ENCODE measurements at places on chromosomes 7 and 10.

GRCh38 chr10:30719832-30720231, 90.3 kb upstream of the LYZL2 start:
- no peak for DNase-seq

DNA sequence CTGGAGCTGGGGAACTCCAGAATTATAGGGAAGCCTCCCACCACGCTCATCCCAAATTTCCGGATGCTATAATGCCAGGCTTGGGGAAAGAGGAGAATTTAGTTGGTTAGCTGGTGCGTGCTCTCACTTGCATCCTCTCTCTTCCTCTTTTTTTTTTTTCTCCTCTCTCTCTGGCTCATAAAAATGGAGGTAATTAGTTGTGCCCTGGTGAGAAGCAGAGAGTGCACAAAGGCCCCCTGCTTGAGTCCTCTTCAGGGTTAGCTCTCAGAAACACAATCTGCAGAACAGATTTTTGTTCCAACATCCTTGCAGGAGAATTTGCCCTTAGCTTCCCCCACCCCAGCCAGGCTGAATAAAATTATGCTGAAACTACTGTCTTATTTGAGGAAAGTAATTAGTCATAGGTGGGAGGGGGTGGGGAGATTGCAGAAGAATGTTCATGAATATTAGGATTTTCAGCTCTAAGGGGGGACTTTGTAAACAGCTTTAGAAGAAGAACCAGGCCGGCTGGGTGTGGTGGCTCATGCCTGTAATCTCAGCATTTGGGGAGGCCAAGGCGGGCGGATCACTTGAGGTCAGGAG, 7.6 kb downstream of the SERPINE1 start:
- no peak for DNase-seq

DNA sequence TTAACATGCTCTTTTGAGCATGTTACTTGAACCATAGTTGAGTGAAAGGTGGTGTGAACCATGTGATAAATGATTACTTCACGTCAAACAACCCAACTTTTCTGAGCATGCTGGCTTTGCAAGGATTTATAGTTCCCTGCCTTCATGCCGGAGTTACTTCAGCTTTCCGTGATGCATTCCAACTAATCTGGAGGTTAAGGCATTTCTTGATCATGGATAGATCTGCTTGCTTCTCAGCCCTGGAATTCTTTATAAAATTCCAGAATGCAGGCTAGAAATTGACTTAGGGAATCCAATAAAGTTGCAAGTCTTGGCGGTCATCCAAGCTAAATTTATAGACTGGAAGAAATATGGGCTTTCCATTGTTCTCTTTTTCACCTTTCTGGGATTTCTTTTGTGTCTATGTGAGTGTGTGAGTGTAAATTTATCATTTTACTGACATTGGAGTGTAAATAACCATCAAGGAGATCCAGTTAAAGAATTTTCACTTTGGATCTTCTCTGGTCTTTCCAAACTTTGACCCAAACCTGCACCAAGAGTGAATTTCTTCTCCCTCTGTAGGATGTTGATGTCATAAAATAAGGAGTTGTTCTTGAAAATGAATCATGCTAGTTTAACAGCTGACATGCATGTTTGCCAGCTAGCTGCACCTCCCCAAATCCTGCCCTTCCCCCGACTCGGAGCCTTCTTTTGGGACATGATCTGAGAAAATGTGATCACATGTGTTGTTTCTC, 289.0 kb downstream of the TWIST1 start:
- no peak for DNase-seq

DNA sequence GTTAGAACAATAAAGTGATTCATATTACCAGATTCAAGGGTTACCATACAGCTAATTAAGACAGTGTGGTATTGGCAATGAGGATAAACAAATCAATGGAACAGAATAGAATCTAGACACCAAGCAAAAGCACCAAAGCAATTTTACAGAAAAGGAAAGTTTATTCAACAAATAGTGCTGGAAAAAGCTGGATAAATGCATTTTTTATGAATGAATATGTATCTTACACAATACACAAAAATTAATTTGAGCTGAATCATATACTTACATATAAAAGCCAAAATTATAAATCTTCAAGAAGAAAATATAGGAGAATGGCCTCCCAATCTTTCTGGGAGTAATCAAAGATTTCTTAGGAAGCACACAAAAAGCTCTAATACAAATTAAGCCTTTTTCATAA, 220.4 kb upstream of the PTN start:
- DNase-seq, result no peak

All from cortex of kidney (tissue), 1 donor.